ENCODE measurements at places on chromosomes 3 and 15.
A peak's percentile ranks its signal among the peaks of the same experiment; 100 is the strongest.

GRCh38 chr15:22936577-22937472 is 43.3 kb downstream of the CYFIP1 start:
- no peak for DNase-seq

DNA sequence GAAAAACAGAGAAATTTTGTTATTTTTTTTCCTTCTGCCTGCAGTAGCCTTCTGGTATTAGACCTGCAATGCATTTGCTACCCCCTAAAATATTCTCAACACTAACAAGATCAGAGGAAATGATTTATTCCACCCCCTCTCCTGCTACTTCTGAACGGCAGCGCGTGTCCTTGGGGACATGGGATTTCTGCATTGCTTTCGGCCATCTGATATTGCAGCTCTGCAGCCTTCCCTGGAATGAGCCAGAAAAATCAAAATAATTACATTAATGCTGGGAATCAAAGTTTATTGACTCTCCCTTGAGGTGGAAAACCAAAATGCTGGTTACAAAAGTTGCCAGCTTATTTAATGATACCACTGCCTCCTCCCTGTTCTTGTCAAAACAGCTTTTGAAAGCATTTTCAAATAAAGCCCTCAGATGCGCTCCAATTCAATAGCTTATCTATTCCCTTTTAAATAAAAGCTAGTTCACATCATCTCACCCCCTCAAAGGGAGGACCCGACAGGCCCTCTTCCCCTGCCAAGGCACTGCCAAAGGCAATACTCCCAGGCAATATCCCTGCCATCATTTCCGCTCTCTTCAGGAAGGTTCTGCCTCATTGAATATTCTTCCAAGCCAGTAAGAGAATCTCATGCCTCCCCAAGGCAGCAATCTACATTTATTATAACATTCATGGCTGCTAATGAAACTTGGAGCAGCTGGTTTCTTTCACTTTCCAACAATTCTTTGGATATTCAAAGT is 96.6 kb downstream of the FHIT start:
- no peak for DNase-seq

DNA sequence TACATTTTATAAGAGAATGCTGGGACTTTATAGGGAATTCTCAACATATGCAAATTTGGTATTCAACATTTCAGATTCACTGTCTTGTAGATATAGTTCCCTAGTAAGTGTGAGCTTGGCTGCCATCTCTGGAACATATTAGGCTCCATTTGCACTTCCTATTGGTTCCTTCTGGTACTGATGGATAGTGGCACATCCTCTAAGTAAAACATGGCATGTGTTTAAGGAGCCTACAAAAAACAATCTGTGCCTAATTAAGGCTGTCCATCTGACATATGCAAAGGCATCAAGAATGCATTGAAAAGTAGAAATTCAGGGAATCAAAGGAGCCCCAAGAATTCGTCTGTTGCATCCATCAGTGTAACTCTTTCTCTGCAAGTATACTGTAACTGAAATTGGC is 344.1 kb downstream of the UNC13C start:
- DNase-seq, result no peak

GRCh38 chr3:70754314-70754713 is 441.9 kb upstream of the MDFIC2 start:
- DNase-seq, result no peak

DNA sequence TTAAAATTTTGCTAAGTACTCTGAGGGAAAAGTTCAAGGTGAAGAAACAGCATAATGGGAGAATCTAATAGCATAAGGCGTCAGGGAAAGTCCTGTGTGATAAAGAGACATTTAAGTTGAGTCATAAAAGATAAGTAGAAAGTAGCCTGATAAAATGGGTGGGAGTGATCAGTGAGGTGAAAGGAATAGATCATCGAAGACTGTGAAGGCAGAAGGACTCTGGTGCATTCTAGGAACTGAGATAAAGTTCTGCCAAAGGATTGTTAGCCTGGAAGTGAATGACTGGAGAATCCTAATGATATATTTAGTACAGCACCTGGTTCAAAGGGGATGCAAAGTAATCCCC is 149.9 kb downstream of the CFAP20DC start:
- DNase-seq, result no peak

DNA sequence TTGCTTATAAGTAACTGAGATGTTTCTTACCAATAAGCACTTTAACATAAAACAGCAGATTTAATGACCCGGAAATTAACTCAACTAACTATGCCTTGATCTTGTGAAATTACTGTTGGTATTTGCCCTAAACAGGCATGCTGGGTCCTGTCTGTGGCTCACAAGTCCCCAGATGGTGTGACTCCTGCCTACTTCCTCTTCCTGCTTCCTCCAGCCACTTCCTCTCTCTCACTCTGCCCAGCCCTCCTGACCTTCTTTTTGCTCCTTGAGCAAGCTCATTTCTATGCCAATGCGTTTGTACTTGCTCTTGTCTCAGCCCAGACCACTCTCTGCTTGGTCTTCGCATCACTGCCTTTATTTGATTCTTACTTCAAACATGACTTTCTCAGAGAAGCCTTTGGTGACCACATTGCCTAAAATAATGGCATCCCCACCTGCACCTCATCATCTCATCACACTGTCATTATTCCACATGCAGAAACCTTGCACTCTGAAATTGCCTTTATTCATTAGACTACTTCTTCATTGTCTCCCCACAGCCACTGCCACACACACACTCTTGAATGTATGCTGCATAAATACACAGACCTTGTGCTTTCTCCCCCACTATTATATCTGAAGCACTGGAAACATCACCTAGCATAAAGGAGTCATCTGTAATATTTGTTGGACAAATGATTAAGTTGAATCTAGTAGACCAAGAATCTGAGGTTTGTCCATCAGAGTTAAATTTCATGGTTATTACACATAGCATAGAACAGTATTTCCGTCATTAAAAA is 256.3 kb upstream of the SEMA6D start:
- no peak for DNase-seq

GRCh38 chr15:97977734-97978133 is 17.2 kb downstream of the ARRDC4 start:
- no peak for DNase-seq

DNA sequence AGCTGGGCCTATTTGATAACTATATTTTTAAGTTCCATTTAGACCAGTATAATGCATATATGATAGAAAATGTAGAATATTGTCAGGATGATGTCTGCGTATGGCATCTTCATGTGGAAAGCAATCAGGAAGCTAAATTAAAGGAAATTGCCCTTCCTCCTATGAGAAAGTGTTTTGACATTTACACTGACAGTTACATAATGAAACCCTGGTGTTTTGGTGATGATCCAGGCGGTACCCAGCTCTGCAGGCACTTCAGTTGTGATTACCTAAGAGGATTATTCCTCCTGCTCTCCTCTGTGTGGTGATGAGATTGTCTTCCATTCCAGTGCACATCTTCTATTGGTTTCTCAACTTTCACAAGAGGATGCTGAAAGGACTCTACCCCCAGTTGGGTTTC is 126.5 kb upstream of the MITF start:
- DNase-seq, result no peak

DNA sequence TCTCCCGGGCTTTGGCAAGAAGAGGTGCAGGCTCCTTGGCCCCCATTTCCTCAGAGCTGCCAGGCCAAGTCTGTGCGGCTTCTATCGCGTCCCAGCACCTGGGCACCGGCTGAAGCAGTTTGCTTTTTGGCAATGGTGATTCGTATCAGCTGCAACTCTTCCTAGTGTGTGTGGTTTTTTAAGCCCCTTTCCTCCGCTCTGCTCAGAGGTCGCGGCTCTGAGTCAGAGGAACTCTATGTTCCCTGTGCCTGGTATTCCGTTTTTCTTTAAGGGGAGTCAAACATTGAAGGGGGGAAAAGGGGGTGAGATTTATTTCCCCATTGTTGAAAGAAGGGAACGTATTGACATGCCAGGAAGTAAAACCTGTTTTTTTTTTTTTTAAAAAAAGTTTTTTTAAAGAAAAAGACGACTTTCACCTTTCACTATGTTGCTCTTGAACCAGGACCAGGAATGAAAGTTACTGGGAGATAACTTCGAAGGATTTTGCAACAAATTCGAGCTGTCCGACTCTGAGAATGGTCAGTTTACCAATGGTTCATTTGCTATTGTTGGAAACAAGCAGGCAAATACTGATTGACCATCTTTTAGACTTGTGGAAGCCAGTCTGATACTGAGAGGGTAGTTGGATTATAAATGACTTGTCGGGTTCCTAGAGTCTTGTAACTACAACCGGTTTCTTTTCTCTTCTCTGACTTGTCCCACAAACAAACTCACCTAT is 1.1 kb downstream of the ARMC8 start:
- DNase-seq, result peak; percentile 25

GRCh38 chr3:53941184-53941583 is 49.5 kb upstream of the SELENOK start:
- no peak for DNase-seq

DNA sequence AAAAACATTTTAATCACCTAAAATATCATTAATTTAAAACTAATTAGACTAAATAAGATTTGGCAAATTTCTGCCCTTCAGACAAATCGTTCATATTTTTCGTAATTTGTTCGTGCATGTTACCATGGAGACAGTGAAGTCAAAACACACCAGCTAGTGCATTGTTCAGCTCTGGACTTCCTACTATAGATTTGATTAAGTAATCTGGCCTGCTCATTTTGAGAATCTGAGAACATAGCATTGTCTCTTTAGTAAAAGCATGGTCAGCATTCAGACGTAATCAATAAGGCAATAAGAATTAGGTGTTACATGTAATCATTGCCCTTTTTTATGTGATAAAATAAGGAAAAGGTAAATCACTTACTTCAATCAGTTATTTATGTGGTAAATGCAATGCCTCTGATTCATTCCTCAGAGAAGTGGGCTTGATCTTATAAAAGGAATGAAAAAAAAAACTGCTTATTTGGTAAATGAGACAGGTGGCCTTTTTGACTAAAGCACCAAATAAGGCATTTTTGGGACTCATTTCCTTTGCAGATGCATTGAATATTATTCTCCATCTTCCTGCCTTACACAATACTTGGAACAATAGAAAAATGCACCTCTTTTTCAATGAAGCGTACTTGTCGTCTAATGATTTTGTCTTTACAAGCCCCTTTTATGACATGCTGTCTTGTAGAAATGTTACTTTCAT is 84.5 kb upstream of the FNDC3B start:
- DNase-seq, result no peak

GRCh38 chr3:82011336-82011735 is 249.9 kb upstream of the GBE1 start:
- DNase-seq, result no peak

- DNase-seq, result no peak
Observed at GRCh38 chr3:24133436-24133835, 188.3 kb downstream of the NR1D2 start.

DNA sequence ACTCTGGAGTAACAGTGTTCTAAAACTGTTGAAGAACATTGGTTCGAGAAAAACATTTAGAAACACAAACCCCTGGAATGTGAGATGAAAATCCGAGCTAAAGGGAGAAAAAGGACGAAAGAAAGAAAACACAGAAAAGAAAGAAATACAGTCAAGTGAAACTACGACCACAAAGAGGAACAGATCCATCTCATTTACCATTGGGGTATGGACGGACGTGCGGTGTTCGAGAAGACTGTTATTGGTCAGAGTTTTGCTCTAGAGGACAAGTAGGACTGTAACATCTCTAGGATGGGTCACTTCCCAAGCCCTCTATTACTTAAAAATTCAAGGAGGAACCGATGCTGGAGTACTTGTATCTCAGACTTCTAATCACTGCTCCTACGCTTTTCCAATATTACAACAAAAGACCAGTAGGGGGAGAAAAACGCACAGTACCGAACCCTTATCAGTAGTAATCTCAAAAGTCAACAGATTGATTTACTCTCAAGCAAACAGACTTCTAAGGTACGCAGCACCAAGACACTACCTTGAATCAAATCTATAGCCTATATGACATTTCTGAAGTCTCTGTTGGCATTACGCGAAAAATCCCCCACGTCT is 1.1 kb upstream of the PIK3CA start:
- peak; percentile 71 for DNase-seq

DNA sequence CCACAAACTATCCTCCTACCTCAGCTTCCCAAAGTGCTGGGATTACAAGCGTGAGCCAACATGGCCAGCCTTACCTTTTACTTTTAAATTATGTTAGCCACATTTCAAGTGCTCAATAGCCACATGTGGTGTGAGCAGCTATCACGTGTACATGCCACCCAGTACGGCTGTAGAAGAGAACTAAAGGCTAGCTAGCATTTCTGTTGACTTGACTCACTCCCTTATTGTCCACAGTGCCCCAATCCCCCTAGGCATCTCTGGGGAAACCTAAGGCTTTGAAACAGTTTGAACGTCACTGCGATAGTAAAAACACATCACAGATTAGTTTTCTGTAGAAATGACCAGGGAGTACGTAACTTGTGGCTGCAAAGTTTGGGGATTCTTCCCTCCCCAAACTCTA is 12.0 kb downstream of the C15orf40 start:
- DNase-seq, result no peak

GRCh38 chr15:74460298-74460697 is 662 bp downstream of the UBL7 start:
- no peak for DNase-seq

DNA sequence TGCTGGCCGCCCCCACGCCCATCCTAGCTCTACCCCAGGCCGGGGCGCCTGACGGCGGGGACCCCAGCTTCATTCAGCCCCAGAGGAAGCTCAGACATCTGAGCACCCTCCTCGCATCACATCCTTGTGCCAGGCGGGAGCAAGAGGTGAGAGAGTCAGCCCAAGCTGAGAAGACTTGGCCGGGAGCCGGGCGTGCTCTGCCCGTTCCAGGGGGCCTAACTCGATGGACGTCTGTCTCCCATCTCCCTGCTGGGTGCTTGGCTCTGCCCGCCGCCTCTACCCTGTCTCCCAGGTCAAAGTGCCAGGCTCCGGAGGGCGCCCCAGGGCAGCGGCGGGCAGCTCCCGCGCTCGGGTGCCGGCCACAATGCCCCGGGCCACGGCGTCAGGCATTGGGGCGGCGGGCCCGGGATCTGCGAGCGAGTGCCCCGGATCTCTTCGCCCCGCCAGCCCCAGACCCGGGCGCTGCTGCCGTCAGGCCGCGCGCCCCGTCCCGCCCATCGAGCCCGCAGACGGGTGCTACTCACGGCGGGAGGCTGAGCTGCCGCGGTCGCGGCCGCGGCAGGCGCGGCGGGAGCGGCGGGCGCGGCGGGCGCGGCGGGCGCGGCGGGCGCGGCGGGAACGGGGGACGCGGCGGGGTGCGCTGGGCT is 388 bp downstream of the DAPK2 start:
- no peak for DNase-seq
